ENCODE measurements at places on chromosomes 3 and 15. TPM values are rescaled to one million over a fixed set of nuclear protein-coding genes. Genes with fewer than 3 reads are reported as not detected.

NTRK3 gene
- total RNA-seq: not detected

TM4SF1 gene
- 559 TPM for total RNA-seq

CNTN4 gene
- not detected for total RNA-seq

FBXW12 gene
- not detected for total RNA-seq

HRG gene
- not detected for total RNA-seq

MTFMT gene
- 20.4 TPM for total RNA-seq

DOCK3 gene
- 0.16 TPM for total RNA-seq

C3orf80 gene
- total RNA-seq: not detected

PIGX gene
- total RNA-seq: 12.4 TPM

HYKK gene
- 2.7 TPM for total RNA-seq

RAB27A gene
- 30.9 TPM for total RNA-seq

PCOLCE2 gene
- not detected for total RNA-seq

SH2D7 gene
- not detected for total RNA-seq

TMC3 gene
- total RNA-seq: not detected

FANCD2OS gene
- total RNA-seq: not detected

SLITRK3 gene
- total RNA-seq: not detected

BFSP2 gene
- not detected for total RNA-seq

KCNAB1 gene
- total RNA-seq: 11.7 TPM

CCDC174 gene
- 16.6 TPM for total RNA-seq

C3orf85 gene
- total RNA-seq: not detected

PLS1 gene
- total RNA-seq: 2.9 TPM

PXYLP1 gene
- total RNA-seq: 1.7 TPM

CD47 gene
- total RNA-seq: 32.2 TPM

ACTC1 gene
- total RNA-seq: not detected

PAQR5 gene
- total RNA-seq: 0.09 TPM

RPL4 gene
- 2,598 TPM for total RNA-seq

GNAT1 gene
- 0.78 TPM for total RNA-seq

AVEN gene
- 20.5 TPM for total RNA-seq

TRPC1 gene
- total RNA-seq: 5.9 TPM

USP13 gene
- 21.1 TPM for total RNA-seq

PATL2 gene
- total RNA-seq: not detected

LMOD3 gene
- not detected for total RNA-seq

CHRNA7 gene
- total RNA-seq: 2.7 TPM

SLC49A4 gene
- total RNA-seq: 11.6 TPM

Measured in endothelial cell of umbilical vein (primary cell).